ENCODE measurements at places on chromosomes 5 and 9. TPM values are rescaled to one million over a fixed set of nuclear protein-coding genes. Genes with fewer than 3 reads are reported as not detected.

DNA sequence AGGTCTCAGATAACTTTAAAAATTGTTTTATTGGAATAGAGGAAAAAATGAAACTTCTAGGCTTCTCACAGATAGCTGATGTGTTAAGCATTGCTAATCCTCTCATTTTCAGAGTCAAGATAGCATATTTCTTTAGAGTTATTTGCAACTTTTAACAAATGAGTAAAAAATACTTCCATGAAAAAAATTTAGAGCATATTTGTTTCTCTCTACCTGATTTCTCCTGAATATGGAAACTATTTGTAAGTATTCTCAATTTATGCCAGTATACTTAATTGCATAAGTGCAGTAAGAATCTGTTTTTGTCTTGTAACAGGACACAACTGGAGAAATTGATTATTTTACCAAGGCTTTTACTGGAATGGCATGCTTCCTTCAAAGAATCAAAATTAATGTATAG lies 3.6 kb upstream of the TRIM32 start:
- DNase-seq = no peak

GRCh38 chr5:171207256-171207847 lies 101.7 kb upstream of the TLX3 start:
- DNase-seq = peak; percentile 34

DNA sequence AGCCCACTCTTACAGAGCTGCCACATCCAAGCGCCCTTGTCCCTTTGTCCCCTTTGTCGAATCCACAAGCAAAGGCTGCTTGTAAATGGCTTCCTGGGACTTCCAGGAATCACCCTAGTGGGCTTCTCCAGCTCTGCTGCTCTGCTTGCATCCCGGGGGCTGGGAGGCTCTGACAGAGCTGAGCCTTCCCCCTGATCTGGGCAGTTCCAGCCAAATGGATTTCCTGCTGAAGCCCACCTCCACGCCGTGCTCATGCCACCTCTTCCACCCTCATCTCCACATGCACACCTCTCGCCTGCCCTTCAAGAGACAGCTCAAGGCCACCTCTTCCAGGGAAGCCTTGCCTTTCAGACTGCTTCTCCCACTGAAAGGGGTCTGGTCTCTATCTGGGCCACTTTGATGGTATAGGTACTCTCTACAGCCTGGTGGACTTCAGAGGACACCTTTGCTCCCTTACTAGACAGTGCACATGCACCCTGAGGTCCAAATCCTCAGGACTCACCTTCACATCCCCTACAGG lies 106.2 kb downstream of the LHFPL2 start:
- DNase-seq = no peak

Gene SPATA9
- total RNA-seq = 1.0 TPM

Gene PCDHA12
- 5.2 TPM for total RNA-seq

DNA sequence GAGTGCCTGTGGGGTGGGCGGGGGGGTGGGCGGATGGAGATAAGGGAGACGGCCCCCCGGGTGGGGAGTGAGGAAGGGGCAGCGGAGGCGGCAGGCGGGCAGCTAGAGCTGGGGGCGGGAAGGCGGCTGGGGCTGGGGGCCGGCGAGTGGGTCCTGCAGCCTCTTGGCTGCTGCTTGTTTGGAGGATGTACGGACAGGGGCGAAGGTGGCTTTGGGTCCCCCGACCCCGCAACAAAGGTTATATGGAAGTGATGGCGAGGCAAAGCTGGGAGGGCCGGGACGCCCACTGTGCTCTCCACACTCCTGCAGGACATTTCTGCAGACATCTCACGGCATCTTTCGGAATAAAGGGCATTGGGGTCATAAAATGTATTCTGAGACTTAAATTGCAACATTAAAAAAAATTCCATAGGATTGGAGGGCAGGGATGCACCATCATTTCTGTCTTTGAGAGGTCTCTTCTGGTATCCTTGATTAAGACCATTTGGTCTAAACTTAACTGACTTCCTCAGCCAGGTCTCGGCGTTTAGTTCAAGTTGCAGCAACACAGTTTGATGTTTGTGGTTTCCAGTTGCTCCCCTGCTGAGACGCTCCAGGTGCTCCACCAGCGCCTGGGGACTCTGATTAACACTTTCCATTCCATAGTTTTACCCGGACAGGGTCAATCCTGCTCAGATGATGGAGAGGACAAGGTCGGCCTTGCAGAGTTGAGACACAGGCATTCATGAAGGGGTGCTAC lies 101.6 kb upstream of the SSBP2 start:
- DNase-seq = peak; percentile 79

- no peak for DNase-seq
These were observed 40.7 kb downstream of the UGCG start for GRCh38 chr9:111937301-111937700.

- no peak for DNase-seq
These were observed 216.2 kb upstream of the ACTBL2 start for GRCh38 chr5:57698802-57699201.

GRCh38 chr5:143820451-143820850 lies 8.5 kb downstream of the HMHB1 start:
- no peak for DNase-seq

- DNase-seq = peak; percentile 12
These were observed 110.1 kb downstream of the MVB12B start for GRCh38 chr9:126436545-126437267.

DNA sequence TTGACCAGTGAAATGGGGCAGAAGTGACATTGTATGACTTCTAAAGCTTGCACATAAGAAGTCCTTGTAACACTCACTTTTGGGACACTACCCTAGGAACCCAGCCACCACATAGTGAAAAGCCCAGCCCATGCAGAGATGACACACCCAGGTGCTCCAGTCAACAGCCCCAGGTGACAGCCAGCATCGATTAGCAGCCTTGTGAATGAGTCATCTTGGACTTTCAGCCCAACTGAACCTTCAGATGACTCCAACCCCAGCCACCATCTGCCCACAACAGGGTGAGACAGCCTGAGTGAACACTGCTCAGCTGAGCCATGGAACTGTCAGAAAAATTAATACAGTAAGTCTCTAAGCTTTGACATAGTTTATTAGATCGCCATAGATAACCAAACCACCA lies 458.6 kb downstream of the ZSWIM6 start:
- DNase-seq = no peak

Gene MELK
- total RNA-seq = 1.1 TPM

Gene TUSC1
- total RNA-seq = 17.6 TPM

DNA sequence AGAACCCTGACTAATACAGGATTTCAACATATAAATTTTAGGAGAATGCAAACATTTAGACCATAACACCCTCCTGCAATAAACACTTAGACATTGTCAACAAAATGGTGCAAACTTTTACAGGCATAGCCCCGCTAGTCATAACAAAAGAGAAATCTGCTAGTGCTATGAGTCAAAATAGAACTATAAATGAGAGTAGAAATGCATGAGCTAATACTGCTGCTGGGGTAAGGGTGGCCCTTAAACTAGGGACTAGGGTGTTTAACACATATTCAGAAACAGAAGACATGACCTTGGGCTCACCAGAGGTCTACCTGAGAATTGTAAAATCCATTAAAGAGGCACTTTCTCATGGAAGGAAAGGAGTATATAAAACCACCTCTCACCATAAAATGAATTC lies 131.6 kb downstream of the TLR4 start:
- DNase-seq = no peak
